Activated T-cell treated with anti-CD3 and anti-CD28 coated beads, Interleukin-2, amount 50 U/mL, for 48 hours (primary cell): ENCODE measurements at places on chromosomes 2 and 18.

DNA sequence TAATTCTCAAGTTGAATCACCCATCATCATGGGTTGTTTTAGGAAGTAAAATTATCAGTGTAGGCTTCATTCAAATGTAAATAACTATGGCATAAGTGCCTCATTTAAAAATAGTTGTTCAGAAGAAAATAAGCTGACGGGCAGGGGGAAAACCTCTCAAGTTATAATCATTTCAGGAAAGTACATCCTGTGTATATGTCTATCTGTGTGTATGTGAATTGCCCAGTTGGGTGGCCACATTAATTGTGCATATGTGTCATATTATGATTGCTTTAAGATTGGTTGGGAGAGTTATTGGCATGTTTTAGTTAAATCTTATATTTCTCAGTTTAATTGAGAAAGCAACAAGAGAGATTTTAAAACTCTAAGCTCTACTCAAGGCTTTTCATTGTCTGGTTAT lies 282.8 kb upstream of the VWC2L start:
- DNase-seq: no peak

- no peak for DNase-seq
Measured at GRCh38 chr18:63567276-63567675, 19.9 kb upstream of the SERPINB13 start.

- no peak for DNase-seq
Measured at GRCh38 chr2:119736021-119736420, 23.7 kb upstream of the PTPN4 start.

DNA sequence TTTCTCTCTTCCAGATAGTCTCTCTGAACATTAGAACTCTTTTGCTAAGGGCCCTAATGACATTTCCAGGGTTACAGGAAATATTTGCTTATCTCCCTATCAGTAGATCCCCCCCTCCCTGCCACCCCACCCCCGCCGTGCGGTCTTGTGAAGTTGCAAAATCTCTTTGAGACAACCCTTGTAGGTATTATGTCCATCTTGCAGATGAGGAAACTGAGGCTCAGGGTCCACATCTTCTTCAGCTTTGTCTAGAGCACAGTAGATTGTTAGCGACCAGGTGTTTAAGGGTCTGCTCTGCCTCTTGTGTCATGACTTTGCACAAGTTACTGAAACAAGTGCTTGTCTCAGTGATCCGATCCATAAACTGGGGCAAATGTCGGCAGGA lies 65.8 kb upstream of the GATA6 start:
- no peak for DNase-seq

DNA sequence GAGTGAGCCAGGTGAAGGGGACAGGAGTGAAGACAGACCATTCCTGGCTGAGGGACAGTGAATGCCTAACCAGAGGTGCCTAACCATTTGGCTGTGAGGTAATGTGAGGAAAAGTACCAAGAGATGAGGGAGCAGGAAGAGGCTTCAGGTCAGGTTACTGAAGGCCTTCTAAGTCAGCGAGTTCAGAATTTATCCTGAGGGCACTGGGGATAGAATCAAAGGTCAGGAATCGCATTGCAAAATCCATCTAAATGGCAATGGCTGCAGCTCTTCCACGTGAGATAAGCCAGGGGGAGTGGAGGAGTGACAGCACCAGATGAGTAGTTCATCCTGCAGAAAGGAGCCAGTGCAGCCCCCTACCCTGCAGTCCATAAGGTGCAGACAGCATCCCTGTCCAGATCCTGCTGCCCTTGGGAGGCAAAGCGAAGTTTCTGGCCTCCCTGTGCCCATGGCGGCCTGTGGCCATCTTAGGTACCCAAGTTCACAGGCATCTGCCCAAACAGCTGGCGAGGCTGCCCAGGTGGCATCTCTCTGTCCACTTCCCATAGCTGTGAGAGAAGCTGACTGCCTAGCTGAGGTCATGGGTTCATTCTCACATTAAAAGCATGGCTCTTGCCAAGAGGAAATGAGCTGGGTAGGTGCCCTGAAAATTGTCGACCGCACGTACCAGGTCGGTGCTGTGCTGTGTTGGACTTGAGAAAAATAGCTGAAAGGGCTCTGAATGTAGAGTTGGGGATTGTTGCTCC lies 49.5 kb downstream of the CYP27C1 start:
- no peak for DNase-seq

DNA sequence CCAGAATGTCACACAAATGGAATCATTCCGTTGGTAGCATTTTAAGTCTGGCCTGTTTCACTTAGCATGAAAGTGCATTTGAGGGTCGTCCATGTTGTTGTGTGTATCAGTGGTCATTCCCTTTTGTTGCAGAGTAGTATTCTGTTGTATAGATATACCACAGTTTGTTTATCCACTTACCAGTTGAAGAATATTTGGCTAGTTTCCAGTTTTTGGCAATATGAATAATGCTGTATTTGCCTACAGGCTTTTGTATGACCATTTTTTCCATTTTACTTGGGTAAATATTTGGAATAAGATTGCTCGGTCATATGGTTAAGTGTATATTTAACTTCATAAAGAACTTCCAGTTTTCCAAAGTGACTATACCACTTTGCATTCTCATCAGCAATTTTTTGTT lies 100.0 kb upstream of the ALPP start:
- no peak for DNase-seq

DNA sequence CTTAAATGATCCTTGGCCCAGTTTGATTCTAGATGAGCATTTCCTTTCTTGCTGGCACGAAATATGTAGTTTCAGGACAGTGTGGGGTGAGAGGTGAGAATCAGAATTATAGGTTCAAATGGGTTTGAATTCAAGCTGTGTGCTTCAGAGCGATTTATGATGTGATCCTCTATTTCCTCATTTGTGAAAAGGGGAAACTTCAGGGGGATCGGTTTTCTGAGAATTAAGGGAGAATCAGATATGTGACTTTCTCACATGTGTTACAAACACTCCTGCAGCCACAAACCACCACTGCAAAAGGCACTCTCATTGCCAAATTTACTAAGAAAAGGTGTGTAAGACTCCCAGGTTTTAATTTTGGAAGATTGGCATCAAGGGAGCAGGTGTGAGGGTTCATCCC lies 24.4 kb downstream of the HK2 start:
- no peak for DNase-seq

GRCh38 chr2:69755862-69756467 lies 14.0 kb downstream of the ANXA4 start:
- DNase-seq: no peak

DNA sequence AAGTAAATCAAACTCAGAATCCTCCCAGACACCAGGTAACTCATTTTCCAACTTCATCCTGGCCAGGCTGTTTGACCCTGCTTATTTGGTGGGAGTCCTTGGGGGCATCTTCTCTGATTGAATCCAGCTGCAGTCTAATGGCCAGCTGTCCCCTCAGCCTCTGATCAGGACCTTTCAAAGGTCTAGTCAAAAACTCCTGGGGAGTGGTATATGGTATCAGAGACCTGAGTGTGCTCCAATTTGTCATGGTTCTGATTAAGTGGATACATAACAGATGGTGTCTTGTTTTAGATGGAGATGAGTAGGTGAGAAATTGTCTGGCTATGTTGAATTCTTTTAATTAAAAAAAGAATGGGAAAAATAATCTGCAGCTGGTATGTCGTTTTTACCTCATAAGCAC lies 842.6 kb upstream of the ACVR2A start:
- no peak for DNase-seq

DNA sequence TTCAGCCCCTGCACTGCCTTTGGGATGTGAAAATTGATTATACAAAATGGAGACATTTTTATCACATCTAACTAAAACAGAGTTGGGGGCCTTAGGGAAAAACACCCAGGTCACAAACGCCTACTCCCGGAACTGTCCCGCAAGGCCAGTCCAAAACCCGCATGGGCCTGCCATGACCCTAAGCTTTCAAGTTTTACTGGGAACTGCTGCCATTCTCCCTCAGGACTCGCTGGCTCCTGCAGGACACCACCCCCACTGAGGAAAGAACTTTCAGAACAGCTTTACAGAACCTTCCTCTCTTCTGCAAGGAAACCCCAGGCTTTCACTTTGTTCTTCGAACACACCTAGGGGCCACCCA lies 320.4 kb upstream of the HS6ST1 start:
- DNase-seq: no peak
